ACHN (cell line): ENCODE measurements at places on chromosomes 7 and 10.

- DNase-seq: no peak
These were observed 14.4 kb downstream of the ZNF33B start for GRCh38 chr10:42623929-42624328.

DNA sequence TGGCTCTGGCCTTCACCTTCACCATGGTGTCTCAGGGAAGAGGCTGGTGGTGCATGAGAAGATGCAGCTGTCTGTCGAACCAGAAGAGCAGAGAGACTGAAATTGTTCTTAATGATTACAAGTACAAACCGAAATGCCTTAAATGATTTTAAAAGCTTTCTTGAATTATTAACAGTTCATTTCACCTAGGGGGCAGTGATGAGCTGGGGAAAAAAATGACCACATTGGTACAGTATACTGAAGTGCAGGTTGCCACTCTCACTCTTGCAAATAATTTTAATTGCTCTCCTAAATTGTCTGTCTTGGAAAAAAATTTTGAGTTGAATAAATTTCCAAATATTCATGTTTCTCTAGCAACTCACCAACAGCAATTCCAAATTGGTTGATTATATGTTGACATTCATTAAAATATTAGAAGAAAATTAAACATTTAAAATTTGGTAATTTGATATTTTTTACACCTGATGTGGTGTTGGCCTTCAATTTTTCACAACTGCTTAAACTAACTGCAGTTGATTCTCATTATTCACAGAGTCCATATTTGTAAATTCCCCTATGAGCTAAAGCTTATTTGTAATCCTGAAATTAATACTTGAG, 692.6 kb downstream of the ZWINT start:
- DNase-seq: peak; percentile 55

DNA sequence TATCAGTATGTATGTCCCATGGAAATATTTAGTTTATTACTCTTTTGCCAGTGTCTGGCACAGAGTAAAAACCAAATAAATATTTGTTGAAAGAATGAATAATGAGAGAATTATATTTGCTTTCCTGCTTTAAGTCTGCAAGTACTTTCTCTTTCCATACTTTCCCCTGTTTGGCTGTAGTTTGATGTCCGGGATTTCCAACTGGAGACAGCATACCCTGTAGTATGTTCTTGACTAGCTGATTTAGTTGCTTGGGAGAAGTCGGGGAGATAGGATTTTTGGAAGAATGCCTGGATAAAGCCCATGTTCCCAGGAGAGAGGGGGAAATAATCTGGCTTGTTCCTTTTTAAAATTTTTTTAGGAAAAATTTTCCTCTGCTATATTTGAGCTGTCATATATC, 516.1 kb downstream of the CCSER2 start:
- DNase-seq: no peak

DNA sequence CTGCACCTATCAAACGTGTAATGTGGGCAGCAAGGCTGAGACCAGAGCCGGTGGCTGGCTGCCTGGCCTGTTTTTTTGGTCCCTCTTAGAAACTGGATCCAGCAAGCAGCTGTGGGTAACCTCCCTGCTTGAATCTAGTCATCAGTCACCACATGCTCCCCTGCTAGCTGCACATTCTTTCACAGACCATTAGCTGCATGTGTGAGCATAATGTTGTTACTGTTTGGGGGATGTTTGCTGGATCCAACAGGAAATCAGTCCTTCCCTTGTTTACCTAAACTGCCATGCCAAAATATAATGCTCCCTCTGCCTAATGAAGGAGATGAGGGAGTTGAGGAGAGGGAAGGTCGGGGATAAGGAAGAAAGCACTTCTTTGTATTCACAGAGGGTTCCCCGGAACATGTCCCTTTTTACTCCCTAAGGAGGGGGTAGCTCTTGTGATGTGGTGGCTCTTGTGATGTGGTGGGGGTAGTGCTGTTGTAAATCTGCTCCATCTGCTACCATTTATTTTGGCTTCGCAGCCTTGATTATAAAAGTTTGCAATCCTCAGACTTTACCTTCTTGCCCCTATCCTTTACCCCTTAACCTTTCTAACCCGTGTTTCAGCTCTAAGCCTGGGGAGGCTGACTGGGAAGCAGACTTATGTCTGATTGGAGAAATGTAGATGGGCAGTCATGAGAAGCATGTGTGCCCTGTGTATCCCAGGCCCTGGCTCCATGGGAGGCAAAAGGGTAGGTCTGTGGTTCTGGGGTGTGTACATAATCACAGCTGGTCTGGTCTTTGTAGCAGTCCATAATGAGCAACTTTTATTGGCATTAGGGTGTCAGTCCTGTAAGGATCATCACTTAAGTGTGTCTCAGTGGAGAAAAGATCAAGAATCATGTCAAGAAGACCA, 20.8 kb downstream of the LOXL4 start:
- DNase-seq: peak; percentile 71

DNA sequence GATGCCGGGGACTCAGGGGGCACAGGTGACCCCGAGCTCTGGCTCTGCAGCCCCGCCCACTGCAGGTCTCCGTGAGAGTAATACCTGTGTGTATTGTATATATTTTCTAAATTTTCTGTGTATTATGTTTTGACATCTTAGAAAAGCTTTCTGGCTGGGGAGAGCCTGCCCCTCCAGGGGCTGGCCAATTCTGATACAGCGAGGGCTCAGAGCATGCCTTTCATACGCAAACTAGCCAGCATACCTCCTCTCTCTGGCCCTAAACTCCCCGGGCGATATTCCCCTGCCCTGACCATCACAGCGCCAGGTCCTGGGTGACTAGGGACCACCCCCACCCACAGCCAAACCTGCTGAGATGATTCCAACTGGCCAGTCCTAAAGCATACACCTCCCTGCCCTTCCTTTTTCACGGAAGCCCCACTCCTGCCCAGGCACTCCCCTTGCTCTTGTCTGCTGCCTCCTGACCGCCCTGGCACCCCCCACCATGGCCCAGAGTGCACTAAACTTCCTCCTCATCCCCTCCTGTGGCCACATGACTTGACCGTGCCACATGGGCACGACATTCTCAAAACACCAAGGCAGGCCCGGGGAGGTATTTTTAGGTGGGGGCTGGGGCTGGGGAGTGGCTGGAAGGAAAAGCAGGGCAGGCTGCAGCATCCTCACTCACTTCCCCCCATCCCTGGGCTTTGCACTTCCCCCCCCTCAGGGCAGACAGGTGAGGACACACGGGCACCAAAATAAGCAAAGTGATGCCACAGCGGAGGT, 61.5 kb downstream of the INSIG1 start:
- DNase-seq: no peak

DNA sequence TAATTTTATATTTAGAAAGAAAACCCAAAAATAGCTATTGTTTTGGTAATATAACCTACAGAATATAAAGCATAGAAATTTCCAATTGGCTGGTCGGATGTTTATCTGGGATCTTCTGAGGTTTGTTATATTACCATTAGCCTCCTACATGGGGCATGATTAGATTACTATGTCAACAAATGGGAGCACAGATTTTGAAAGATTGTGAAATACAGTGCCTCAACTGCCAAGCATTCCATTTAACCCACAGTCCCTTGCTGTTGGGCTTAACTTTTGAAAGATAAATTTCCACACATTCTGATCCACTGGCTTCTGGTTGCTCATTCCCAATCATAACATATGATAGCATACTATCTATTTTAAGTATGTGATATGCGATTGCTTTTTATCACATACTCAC, 455.4 kb upstream of the C7orf33 start:
- no peak for DNase-seq

GRCh38 chr7:116780521-116780920, 81.9 kb upstream of the CAPZA2 start:
- DNase-seq: no peak

- DNase-seq: no peak
These were observed 3.2 kb downstream of the GPC2 start for GRCh38 chr7:100173806-100174495.

DNA sequence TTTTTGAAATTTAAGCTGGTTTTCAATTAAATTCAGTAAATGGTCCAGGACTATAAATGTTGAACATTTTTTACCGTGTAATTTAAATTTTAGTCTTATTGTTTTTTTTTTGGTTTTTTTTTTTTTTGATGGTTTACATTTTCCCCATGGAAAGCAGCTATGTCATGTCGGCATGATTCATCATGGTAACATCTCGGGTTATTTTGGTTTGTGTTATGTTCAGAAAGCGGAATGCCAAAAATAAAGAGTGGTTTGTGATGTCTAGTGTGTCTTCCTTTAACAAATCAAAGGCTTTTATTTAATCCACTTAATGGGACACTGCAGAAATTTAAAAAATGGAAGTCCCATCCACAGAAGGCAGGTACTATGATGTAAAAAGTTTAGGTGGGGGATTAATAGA, 58.5 kb downstream of the TRUB1 start:
- no peak for DNase-seq

- DNase-seq: no peak
These were observed 32.1 kb upstream of the A1CF start for GRCh38 chr10:50917486-50917885.

- peak; percentile 57 for DNase-seq
These were observed 138.7 kb downstream of the ZNF365 start for GRCh38 chr10:62512732-62513475.

GRCh38 chr7:496528-497295, 22.9 kb downstream of the PDGFA start:
- DNase-seq: no peak

- no peak for DNase-seq
These were observed 57.4 kb downstream of the MINDY4 start for GRCh38 chr7:30828591-30828990.

DNA sequence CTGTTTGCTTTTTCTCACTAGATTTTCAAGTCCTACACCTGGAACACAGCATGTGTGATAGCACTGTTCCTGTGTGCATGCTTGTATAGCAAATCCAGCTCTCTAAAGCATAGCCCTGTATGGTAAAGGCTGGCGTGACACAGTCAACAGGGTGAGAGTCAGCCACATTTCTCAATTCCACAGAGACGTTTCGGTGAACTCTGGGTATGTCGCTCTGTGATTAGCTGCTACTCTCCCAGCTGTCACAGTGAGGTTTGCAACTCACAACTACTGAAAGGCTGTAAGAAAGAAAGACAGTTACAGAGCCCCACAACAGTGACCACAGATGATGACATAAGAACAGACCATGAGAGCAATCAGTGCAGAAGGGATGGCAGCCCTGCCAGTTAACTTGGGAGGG, 170.6 kb upstream of the IMMP2L start:
- DNase-seq: no peak

GRCh38 chr7:128041203-128041602, 10.0 kb upstream of the LRRC4 start:
- DNase-seq: peak; percentile 85

- no peak for DNase-seq
These were observed 28.7 kb downstream of the SLC29A3 start for GRCh38 chr10:71347587-71348395.

DNA sequence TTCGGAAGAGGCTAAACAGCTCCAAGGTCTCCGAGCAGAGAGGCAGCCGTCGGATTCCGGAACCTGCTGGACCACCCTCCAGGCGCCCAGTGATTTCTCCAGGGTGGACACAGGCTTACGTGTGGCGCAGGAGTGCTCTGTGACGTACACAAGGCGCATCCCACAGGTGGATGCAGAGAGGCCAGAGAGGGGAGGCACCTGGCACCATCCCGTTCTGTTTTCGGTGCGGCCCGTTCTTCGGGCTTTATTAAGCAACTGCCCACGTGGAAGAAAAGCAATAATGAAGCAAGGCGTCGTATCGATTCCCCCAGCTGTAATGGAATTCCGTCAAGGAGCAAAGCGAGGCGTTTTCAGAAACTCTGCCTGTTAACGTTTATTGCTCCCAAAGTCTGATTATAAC, 163.6 kb downstream of the PTPRN2 start:
- DNase-seq: no peak

GRCh38 chr10:88702848-88703597, 3.0 kb upstream of the LIPK start:
- DNase-seq: peak; percentile 36

DNA sequence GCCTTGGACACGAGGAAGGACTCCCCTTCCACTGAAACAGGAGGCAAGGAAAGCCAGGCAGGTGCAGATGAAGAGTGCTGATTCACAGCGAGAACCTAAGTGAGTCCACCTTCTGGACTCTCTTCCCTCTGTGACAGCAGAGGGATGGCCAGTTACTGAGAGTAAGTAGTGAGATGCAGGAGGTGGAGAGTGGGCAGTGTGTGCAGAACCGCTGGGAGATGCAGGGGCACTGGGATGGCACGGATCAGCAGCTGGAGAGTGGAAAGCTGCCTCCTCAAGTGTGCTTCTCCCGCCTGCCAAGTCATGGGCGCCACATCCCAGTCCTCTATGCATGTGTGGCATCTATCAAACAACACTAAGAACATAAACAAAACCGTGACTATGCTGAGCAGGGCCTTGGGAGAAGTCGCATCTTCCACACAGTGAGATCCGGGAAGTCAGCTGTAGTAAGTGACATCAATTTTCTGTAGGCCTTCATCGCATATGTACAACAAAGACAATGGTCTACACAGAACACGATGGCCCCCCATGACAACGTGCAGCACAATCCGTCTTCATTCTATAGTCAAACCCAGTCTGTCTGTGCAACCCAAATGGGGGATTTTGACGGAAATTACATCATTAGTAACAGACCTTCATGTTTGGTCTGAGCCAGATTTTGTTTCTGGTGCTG, 217.4 kb upstream of the KLF14 start:
- DNase-seq: no peak

DNA sequence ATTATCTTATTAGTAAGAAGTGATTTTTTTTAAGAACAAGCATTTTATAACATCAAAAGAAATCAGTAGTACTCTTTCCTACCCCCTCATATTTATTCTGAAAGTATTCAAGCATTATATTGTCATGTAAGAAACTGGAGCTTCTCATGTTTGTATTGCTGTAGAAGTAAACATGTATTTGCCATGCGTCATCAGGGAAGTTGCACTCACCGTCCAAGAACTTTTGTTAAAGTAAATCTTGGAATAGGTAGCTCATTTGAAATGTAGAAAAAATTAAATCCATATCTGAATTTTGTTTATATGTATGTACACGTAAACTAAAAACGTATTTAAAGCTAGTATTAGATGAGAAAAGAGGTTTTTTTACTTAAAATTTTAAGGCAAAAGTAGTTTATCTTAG, 96.8 kb downstream of the PTEN start:
- no peak for DNase-seq

DNA sequence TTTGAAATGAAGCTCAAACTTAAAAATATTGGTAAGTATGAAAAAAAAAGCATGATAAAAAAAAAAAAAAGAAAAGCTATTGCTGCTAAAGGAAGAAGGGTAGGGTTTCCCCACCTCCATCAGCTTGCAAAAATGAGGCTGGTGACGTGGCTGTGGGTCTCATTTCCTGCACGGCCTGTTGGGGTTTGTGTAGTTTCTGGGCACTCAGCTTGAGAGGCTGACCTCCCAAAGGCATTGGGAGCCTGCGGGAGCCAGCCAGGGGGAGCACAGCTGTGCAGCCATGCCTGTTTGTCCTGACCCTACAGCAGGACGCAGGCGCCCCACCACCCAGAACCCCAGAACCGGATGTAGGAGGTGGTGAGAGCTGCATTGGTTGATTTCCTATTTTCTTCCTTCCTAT, 48.8 kb upstream of the CARD11 start:
- no peak for DNase-seq
